Memory B cell (primary cell): ENCODE measurements at places on chromosomes 5 and 9.

GRCh38 chr5:68240202-68240601, 24.6 kb downstream of the PIK3R1 start:
- no peak for DNase-seq

DNA sequence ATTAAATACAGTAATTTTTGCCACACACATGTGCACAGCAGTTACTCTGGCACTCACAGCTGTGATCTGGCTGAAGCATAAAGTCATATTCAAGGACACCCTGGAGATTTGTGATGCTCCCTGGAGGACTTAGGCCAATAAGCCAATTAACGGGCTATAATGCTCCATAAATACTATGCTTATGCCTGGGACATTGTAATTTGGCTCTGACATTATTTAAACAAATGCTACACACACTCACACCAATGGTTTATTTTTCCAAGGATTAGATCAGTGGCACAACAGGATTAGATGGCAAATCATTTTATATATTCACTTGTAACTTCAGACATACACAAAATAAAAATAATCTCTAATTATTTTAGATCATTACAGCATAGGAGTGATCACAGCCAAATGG, 111.2 kb downstream of the LMNB1 start:
- no peak for DNase-seq

DNA sequence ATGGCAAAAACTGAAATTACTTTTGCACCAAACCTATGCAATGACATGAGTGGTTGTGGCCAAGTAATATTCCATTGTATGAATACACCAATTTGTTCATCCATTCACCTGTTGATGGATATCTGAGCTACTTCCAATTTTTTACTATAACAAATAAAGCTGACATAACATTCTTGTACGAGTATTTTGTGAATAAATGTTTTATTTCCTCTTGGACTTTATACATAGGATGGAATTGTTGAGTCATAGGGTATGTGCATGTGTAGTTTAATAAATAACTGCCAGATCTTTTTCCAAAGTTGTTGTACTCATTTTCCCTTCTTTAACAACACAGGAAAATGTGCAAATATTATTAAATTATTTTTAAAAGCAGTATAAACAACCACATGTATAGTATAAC, 146.1 kb upstream of the ZNF462 start:
- no peak for DNase-seq

GRCh38 chr9:86183229-86184137, 76.0 kb downstream of the C9orf153 start:
- DNase-seq, result no peak

DNA sequence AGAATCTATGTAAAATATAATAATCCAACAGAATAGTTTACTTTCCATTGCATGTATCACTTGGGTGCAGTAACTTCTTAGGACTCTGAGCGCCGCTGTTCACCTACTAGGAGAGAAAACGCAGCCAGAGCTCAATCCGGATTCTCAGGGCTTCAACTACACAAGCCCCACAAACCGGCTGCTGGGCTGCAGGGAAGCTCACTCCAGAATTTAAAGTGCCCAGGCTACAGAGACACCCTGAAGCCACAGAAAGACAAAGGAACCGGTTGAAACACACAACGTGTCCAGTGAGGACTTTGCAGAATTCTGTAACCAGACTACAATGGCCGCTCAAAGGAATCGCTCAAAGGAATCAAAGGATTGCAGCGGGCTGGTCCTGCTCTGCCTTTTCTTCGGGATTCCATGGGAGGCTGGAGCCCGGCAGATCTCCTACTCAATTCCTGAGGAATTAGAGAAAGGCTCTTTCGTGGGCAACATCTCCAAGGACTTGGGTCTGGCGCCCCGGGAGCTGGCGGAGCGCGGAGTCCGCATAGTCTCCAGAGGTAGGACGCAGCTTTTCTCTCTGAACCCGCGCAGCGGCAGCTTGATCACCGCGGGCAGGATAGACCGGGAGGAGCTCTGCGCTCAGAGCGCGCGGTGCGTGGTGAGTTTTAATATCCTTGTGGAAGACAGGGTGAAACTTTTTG, at the start of gene PCDHGA10:
TSS of gene PCDHGA10 (plus strand) at position 134 of the 686 bp plus-strand sequence. CDS start at position 323, 189 bp downstream.
- no peak for DNase-seq

DNA sequence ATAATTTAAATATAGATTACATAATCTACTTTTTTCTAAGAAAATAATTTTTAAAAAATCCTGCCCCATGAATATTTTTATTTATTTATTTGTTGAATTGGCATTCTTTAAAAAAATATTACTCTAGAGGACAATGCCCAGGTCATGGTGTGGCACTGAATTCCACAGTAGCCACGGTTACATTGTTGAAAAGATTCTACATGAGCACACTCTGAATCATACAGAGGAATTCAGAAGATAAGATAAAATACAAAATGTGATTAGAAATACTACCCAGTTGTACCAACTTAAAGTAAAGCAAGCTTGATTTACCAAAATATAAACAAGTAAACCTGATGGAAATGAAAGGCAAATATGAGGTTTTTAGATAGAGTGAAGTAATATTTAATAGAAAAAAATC, 183.7 kb downstream of the HCN1 start:
- DNase-seq, result no peak

- DNase-seq, result peak; percentile 27
These were observed 69.0 kb downstream of the SLC28A3 start for GRCh38 chr9:84271531-84271900.

DNA sequence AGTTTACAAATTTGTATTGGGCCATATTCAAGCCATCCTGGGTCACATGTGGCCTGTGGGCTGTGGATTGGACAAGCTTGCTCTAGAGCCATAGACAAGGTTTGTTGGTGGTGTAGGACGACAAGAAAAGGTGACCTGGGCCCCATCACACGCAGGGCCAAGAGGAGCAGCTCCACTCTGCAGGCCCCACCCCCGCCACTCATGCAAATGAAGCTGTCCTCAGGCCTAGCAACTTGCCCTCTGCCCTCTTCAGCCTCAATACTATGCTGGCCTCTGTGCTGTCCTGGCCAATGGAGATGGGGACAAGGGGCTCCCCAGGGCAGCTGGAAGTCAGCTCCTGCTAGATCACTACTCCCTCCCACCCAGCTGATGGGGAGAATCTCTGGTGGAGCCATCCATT, 55.2 kb upstream of the TMEM252 start:
- DNase-seq, result no peak

DNA sequence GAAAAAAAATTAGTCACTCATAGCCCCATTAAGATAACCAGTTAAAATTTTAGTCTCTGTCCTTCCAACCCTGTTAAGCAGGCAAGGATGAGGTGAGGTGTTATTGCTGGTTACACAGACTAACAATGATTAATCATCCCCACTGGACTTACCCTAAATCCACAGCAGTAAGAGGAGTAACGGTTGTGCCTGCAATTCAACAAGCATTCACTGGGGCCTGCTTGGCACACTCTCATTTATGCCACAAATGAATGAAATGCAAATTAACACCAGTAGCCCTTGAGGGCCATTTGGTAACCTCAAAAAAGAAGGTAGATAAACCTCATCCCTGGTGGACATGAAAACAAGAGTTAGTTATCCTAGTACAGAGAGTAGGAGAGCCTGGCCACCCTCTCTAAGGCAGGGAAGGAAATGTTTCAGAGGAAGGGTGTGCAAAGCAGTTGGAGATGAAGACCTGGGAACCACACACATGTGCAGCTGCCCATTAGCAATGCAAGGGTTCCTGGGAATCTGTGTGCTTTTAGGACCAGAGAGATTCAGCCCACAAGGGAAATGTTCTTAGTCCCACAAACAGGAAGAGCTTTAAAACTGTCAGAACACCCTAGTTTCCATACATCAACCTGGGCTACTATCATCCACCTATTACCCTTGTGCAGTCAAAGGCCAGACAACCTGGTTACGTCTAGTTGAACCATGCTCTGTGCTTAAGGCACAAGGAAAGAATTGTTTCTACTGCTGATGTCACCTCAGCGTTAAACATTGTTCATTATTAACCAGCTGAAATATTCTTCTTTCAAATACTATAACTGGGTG, 7.7 kb downstream of the LHFPL2 start:
- DNase-seq, result no peak
